ENCODE measurements at places on chromosomes 1 and 21. TPM values are rescaled to one million over a fixed set of nuclear protein-coding genes. Genes with fewer than 3 reads are reported as not detected.

MARK1 gene
- 3.8 TPM for total RNA-seq

KCNA3 gene
- total RNA-seq = 20.0 TPM

FCRL2 gene
- 51.6 TPM for total RNA-seq

UBASH3A gene
- not detected for total RNA-seq

GRCh38 chr1:214236477-214236876, 44.5 kb upstream of the SMYD2 start:
- H3K27me3 ChIP-seq = peaks cover 12% of the 10 kb centered on the region
- H3K4me1 ChIP-seq = no peaks in the 10 kb centered on the region
- H3K27ac ChIP-seq = no peak overlapping the region
- H3K4me3 ChIP-seq = no peak overlapping the region

GRCh38 chr21:40901691-40902090, 54.7 kb upstream of the DSCAM start:
- no peaks in the 10 kb centered on the region for H3K27me3 ChIP-seq
- H3K4me1 ChIP-seq = no peaks in the 10 kb centered on the region
- DNase-seq = no peak
- no peak overlapping the region for H3K4me3 ChIP-seq

Measured in activated B cell treated with CpG ODN at 0.5 μM for 24 hours (primary cell).